ENCODE measurements at places on chromosomes 5 and 9.

DNA sequence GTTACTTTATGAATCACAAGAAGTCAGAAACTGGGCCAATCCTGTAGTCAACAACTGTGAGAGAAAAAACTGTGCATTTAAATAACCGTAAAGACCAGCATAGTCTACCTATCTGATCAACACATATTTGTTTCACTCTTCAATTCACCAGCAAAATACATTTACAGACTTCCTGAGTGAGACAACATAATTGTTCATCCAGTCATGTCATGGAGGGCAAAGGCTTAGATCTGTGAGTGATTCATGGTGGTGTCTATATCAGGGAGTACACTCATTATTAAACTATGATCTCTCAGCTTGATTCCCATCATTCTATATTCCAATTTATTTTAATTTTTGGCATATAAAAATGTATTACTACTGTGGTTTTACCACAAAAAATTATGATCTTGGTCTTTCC, 694.6 kb downstream of the DNAH5 start:
- DNase-seq: no peak

DNA sequence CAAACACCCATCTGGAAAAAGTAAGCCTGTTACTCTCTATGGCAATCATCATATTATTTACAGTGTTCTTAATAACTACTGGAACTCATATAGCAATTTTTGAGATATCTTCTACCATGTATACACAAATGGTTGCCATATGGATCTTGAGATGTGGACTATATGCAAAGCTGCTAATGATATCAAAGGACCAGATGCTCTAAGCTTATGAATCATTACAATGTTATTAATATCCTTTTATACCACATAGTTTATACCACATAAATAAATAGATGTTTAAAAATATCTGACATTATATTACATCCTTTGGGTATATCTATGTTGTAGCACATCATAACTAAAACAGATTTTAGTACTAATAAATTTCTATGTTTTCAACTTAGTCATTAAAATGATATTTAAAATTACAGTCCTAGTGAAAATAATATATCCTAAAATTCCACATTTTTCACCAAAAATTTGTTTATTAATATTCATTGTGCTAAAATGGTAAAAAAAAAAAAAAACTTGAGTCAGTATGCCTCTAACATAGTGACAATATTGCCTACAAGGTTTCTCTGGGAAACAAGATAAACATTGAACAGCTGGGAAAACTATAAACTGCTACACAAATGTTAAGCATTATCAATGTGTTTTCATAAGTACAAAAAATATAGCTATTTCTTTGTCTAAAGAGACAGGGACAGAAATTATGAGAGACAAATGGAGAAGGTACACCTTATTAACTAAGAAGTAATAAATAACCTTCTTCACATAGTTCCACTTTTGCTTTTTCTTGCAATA, 85.5 kb downstream of the DTWD2 start:
- no peak for DNase-seq

DNA sequence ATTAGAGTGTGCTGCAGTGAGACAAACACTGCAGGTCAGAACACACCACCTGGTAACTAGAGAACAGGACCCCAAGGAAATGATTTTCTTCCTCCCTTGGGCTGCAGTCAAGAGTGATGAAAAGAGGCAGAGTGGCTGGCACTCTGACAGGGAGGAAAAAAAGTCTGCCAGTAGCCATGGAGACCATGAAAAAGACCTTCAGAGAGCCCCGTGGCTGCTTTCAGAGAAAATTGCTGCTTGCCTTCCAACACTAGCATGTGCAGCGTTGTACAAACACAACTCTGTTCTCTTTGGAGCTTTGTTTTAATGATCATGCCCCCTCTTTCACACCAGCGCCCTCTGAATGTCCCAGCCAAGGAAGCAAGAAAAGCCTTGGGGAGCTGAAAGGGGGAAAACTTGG, 68.8 kb downstream of the ANKRD55 start:
- no peak for DNase-seq

DNA sequence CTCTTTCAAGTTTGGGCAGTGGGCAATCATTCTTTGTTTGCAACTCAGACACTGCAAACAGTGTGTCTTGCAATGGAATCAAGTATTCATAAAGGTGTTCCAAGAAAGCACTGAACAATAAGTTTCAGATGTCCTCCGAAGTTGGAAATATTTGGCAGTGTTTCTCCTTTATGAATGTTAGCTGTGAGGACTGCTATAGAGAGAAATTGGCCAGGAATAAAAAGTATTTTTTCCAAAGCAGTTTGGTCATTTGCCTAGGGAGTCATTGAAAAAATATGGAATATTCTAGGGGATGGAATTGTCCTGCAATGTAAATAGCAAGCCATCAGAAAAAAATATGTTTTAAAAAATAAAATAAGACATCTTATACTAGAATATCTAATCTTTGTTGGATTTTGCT, 688.6 kb upstream of the SEMA6A start:
- DNase-seq: no peak

GRCh38 chr9:95835393-95835792, 40.1 kb upstream of the ERCC6L2 start:
- DNase-seq: no peak

DNA sequence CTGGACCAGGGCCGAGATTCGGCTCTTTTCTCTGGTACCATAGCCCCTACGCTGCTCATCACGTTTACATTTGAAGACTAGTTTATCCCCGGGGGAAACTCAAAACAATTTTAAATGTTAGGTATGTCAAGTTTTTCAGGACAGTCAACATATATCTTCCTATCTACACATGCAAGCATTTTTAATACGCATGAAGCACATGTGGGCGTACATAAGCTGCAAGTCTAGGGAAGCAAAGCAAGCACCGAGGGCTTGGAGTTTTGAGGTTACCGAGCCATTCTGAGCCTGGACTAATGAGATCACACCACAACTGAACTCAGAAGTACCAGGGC, 154.4 kb downstream of the AUH start:
- no peak for DNase-seq

GRCh38 chr5:145378226-145378625, 456.9 kb downstream of the PRELID2 start:
- no peak for DNase-seq

DNA sequence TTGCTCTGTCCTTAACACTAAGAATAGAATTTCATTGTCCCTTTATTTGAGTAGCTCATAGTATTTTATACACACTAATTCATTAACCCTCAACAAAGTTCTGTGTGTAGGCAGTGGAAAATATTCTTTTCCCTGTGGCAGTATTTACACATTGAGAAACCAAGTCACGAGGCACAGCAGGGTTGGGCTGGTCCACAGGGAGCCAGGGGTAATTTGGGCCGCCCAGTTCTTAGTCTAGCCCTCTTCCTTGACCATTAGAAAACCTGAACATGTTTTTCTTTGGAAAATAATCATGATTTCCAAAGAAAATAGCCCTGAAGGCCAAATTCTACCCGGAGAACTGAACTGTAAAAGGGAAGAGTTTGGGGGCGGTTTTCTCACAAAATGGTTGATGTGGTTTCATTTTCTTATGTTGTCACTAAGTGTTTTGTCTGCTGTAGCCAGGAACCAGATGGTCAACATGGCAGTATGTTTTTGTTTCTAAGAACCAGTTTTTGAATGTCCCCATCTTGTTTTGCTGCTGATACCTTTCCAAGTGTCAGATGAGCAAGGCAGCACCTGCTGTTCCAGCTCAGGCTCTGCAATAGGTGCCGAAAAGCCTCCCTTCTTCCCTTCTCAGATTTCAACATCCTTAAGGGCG, 29.6 kb downstream of the ARHGEF28 start:
- no peak for DNase-seq

- no peak for DNase-seq
Measured at GRCh38 chr5:159218595-159219023, 9.3 kb upstream of the RNF145 start.

DNA sequence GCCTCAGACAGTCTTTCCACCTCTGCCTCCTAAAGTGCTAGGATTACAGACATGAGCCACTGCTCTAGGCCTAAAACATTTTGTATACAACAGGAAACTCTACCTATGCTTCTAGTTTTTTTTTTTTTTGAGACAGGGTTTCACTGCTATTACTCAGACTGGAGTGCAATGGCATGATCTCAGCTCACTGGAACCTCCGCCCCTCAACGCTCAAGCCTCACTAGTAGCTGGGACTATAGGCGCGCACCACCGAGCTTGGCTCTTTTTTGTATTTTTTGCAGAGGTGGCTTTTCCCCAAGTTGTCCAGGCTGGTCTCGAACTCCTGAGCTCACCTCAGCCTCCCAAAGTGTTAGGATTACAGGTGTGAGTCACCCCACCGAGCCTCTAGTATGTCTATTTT, 5.4 kb downstream of the HSPA9 start:
- DNase-seq: no peak

DNA sequence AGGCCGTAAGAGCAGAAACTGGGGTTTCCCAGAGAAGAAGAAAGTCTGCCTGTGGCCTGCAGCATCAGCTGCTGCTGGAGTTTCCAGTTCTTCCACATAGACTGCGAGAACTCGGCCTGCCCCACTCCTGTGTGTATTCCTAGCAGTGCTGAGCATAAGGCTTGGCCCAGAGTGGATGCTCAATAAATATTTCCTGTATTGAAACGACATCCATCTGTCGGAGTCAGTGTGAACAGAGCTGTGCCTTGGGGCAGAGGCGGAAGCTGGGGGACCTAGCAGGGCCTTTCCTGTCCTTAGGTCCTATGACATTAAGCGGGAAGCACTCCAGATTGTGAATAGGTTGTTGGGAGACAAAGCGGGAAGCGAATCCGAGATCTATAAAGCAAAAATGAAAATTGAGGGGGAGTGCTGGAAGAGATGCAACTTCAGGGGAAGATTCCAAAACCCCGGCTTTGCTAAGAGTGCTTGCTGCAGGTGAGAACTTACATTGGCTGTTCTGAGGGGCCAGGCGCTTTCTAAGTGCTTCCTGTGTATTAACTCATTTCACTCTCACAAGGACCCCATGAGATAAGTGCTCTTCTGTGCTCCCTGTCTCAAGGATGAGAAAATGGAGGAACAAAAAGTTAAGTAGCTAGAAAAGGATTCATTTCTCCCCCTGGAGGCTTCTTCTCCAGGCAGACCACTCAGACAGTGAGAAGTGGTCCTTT, 76.1 kb upstream of the CXCL14 start:
- no peak for DNase-seq

DNA sequence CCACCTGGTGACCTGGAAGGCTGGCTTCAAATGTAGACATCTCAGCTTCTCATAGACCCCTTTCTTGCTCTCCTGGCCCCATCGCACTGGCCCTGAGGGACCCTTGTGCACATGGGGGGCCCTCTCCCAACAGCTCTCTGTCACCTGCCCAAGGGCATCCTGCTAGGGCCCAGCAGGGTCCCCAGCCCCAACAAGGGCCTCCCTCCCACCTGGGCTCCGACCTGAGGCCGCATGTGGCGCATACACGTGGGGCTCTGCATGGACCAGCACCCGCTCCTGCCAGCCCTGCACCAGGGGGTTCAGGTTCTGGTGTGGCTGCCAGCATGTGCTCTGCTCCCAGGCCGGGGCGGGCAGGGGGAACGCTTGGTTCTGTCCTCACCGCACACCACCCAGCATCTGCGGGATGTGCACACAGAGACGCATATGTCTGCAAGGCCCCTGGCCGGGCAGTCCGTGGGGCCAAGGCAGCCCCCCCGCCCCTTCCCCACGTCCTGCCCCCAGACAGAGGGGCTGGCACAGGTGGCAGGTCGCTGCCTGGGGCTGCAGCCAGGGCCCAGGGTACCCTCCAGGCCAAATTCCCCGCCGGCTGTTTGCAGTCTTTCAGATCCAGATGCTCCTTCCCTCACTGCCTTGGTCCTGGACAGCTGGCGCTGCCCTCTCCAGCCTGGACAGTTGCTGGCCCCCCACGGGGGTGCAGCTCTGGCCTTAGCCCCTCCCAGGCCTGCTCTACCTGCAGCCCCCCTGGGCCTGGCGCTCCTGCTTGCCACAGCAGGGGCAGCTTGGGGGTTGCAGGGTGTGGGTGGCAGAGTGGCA, 17.9 kb upstream of the NRARP start:
- DNase-seq: no peak

GRCh38 chr9:69580582-69581214, 91.5 kb downstream of the APBA1 start:
- no peak for DNase-seq

- DNase-seq: no peak
Measured at GRCh38 chr5:36177154-36177553, 25.2 kb downstream of the SKP2 start.

DNA sequence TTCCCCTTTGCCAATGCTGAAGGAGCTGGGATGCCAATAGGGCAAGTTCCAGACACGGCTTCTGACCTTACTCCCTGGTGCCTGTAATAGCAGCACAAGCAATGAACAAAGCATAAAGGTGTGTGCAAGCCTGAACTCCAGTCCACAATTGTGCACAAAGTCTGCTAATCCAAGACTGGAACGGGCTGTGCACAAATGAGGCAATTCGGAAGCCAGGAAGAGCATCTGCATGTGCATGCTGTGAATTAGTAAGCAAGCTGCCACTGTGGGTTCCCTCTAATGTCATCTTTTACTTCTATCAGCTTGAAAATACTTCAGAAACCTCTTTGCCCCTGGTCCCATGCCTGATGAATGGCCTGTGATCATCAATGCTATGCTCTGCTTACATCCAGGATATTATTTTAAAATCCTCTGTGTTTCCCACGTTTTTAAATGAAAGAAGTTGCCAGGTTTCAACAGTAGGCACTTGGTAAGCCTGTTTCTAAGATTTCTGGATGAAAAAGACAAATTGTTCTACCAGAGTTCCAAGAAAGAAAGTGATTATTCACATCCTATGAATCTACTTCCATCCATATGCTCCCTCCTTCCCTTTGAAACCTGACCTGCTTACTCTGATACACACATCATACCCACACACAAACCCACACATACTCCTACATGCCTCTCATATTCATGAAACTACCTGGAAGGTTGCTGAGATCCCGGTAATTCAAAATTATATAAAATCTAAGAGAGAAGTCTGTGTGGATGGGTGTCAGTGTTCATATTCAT, 165.7 kb downstream of the KCTD16 start:
- DNase-seq: no peak
